ENCODE measurements at places on chromosomes 12 and 14.

DNA sequence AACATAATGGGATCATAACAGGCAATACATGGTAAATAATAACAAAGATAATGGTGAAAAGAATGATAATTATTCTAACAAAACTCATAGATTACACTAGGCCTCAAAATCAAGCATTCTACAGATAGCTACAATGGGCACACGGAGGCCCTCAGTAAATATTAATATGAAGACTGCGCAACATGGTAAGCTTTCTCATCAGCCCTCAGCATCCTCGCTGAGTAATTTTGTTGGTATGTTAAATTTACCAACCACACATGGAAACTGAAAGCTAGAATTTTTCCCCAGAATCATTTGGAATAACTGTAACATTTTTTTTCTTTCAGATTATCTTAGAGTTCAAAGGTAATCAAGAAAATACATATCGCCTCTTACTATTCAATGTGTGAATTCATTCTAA is 74.2 kb upstream of the PYGL start:
- no peak for DNase-seq

- no peak for DNase-seq
Observed at GRCh38 chr12:105487963-105488362, 157.5 kb downstream of the C12orf75 start.

GRCh38 chr12:77220586-77220985 is 155.2 kb upstream of the E2F7 start:
- no peak for DNase-seq

DNA sequence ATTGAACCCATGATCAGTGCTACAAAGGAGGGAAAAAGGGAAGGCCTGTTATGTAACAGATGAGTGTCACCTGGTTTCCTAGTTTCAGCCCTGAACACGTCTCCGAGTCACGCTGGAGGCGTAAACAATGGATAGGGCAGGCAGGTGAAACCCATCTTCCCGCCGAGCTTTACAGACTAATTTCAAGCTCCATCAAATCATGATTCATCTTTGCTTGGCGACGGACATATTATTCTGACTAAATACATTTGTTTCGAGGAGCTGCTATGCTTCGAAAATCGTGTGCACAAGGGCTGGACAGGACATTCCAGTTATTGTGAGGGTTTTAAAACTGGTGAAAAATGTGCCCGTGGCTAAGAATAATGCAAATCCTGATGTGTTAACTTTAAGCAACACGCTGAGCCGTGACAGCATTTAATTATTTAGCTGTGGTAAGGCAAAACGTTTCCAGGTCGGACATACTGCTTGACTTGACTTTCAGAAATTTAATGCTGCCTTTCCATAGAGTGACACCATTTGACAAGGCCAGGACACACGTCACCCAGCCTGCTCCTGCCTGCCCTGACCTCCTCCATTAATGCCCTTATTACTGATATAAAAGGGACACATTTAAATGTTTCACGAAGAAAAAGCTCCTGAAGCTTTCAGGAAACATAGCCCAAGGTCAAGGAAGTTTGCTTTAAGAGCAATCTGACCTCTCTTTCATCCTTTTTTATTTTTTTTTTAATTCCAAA is 1203.5 kb upstream of the TMEM132C start:
- no peak for DNase-seq

DNA sequence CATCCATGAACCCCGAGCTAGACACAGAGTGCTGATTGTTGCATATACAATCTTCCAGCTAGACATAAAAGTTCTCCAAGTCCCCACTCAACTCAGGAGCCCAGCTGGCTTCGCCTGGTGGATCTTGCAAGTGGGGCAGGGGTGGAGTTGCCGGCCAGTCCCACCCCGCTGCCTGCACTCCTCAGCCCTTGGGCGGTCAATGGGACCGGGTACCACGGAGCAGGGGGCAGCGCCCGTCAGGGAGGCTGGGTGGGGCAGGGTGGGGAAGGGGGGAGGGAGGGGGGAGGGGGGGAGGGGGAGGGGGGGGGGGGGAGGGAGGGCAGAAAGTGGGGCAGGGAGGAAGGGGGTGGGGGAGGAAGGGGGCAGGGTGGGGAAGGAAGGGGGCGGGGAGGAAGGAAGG is 63.0 kb downstream of the CCDC60 start:
- DNase-seq = no peak

- no peak for DNase-seq
Observed at GRCh38 chr12:67382241-67382871, 113.2 kb downstream of the CAND1 start.
